Peyer's patch (tissue), 4 donors: ENCODE measurements at places on chromosomes 5 and 9. TPM values are rescaled to one million over a fixed set of nuclear protein-coding genes. Genes with fewer than 3 reads are reported as not detected.

DNA sequence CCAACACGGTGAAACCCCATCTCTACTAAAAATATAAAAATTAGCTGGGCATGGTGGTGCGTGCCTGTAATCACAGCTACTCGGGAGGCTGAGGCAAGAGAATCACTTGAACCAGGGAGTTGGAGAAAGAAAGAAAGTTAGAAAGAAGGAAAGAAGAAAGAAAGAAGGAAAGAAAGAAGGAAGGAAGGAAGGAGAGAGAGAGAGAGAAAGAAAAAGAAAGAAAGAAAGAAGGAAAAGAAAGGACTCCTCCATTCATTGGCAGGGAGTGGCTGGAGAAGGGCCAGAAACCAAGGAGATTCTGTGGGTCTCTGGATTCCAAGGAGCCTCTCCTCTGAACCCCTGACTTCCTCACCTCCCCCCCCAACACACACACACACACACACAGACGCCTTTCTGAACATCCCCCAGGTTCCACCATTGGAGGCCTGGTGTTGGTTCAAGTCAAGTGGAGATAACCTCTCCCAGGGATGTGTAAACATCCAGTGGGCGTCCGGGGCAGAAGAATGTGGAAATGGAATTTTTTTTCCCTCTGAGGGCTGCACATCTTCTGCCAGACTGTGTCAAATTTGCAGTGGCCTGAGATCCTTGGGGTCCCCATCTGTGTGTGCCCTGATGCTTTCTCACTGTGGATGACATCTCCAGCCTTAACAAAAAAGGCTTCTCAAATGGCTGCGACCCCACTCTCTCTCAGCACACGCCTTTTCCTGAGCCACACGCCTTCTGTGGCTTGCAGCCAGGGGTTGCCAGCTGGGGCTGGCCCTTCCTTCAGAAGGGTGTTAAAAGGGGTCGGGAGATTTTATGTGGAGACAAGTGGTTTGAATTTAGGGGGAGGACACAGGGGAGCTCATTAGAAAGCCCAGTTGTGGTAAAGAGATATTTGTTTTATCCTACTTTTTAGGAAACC is 109.3 kb upstream of the HAND1 start:
- no peak for DNase-seq

DNA sequence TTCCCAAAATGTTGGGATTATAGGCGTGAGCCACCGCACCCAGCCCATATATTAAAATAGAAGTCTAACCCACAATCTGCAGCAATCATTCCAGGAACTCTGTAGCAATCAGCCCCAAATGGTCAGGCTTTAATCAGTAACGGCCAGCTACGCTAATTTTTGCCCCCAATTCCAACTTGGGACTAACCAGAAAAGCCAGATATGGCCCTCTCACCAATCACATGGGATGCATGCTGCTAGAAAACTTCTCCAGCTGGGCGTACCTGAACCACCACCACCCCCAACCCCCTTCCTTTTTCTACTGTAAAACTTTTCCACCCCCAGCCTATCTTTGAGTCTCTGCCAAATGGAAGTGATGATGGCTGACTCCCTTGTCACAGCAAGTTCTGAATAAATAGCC is 4.1 kb downstream of the SUSD1 start:
- no peak for DNase-seq

DNA sequence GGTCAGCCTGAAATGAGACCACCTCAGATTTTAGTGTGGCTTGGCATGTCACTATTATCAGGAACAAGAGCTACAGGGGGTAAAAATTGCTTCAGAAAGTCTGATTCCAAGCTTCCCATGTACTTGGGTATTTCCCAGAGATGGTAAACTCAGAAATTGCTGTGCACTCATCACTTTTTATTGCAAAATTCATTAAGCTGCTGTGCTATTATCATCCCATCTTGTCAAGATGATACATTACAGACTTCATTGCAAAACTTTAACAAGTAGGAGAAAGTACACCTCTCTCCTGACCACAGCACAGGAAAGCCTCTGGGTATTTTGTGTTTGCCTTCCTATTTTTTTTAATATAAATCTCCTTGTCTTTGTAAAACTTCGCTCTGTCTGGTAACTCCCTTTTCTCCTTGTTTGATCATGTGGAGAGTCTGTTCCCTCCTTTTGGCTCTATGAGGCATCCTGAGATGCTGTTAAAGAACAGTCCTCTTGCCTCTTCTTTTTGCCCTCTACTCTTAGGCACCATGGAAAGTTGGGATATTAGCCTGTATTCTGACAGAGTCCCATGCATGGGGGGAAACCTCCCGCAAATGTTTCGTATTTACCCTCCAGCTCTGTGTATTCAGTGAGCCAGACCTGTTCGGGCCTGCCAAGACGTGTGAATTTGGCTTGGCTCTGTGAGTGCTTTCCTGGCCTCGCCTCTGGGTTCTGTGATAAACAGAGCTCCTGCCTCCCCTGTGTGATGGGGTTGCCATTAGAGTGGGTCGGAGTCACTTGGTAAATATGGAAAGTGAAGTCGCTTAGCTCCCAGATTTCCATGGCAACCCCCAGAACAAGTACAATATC is 260.7 kb downstream of the NR3C1 start:
- DNase-seq, result no peak

DNA sequence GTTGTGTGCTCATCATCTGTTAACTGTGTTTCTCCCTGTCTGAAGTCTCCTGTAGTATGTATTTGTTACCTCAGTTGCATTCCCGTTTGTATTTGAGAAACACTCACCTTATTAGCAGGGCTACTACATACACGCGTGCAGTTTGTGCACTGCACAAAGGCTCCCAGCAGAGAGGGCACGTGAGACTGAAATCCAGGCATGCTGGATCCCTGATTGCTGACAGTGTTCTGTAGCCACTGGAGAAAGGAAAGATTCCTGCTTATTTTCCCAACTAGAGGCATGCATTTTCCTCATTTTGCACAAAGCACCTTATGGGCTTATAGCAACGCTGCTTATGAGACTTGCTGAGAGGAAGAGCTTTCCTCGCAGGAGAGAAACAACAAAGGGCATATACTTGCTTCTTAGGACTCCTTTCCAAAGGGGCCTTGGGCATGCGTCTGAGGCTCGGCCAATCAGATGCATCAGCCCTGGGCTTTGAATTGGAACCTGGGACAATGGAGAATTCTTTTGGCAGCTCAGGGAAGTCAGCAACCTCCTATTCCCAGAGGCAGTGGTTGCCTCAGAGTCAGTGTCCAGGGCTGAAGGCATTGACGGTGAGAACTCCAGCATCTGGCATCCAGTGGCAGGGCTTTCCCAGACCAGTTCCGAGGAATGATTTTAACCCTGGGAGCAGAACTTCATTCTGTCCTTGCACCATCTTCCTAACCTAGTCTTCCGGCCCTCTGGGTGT is 9.9 kb upstream of the MEGF10 start:
- DNase-seq, result no peak

GRCh38 chr9:18493451-18493993 is 19.6 kb downstream of the ADAMTSL1 start:
- no peak for DNase-seq

- DNase-seq, result no peak
Observed at GRCh38 chr9:98484162-98484561, 224.6 kb downstream of the GABBR2 start.

DNA sequence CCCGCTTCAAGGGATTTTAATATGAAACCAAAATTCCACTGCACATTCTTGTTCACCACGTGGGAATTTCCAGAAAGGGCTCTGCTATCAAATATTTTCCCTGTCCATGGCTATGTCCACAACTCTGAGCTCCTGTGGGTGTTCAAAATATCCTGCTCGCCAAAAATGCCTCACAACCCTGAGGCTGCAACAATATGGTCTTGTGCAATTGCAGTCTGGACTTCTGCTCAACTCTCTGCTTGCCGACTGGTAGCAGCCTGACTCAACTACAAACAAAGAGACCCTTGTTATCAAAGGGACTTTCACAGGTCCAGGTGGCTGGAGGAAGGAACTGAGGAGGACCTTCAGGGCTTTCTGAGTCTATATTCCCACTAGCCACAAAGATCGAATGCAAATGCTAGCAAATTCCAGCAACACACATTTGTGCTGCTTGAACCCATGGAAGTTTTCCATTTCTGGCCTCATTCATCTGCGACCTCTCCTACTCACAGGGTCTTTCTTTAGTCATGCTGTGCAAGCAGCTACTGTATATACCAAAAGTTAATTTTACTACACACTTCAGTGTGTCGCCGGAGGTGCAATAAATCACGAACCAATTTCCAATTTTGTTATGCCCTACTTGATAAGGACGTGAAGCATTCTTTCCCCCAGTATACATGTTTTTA is 169.2 kb upstream of the SLC30A5 start:
- DNase-seq, result no peak

- DNase-seq, result no peak
Observed at GRCh38 chr9:13677801-13678200, 398.3 kb upstream of the MPDZ start.

GRCh38 chr5:127040796-127041520 is 10.6 kb upstream of the MARCHF3 start:
- DNase-seq, result peak; percentile 51

The PTPRD gene
- 146 TPM for total RNA-seq

The CDKN2A gene
- not detected for total RNA-seq

The ACTBL2 gene
- total RNA-seq, result not detected
